Activated CD4-positive, alpha-beta memory T cell treated with anti-CD3 and anti-CD28 coated beads for 36 hours (primary cell): ENCODE measurements at places on chromosomes 7 and 10. TPM values are rescaled to one million over a fixed set of nuclear protein-coding genes. Genes with fewer than 3 reads are reported as not detected.

Gene SVIL
- total RNA-seq, result 12.0 TPM

Gene C1QL3
- total RNA-seq, result not detected

- H3K36me3 ChIP-seq, result no peaks in the 10 kb centered on the region
- H3K4me3 ChIP-seq, result no peak overlapping the region
- peaks cover 31% of the 10 kb centered on the region for H3K4me1 ChIP-seq
Observed at GRCh38 chr10:117136391-117136975, 1.6 kb downstream of the VAX1 start.

Gene FFAR4
- not detected for total RNA-seq

Gene HOXA3
- not detected for total RNA-seq

Gene HABP2
- total RNA-seq, result not detected

GRCh38 chr10:77417806-77418640, 219.6 kb downstream of the KCNMA1 start:
- H3K27ac ChIP-seq, result no peak overlapping the region
- H3K4me3 ChIP-seq, result no peak overlapping the region
- no peak for DNase-seq
- no peaks in the 10 kb centered on the region for H3K4me1 ChIP-seq

DNA sequence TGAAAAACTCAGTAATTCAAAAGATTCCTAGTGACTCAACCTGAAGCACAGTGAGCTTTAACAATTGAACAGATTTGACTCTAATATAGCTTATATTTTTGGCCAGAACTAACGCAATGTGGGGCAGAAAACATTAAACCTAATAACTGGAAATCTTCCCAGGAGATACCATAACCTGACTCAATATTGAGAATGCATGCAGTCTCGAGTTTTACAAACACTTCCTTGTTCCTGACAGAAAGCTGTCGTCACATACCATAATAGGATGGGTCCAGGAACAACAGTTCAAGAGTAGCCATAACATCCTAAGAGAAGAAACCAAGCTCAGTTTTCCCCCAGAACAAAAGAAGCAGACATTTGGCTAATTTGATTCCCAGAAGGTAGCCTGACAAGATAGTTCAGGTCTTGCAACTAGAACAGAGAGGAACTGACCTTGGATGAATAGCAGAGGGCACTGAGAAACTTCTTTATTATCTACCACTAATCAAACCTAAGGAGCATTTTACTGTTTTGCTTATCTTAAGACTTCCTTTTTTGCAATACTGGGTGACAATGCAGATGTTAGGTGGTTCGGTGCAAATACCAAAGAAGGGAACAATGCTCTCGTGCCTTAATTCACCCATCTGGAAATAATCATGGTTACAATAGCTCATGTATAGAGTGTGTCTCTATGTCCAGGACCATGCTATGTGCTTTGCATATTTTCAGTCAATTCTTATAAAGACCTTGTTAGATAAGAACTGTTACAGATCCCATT, 38.6 kb upstream of the ACSL5 start:
- DNase-seq, result no peak
- H3K27me3 ChIP-seq, result peaks cover 6% of the 10 kb centered on the region
- no peak overlapping the region for H3K4me3 ChIP-seq
- no peaks in the 10 kb centered on the region for H3K36me3 ChIP-seq
- H3K27ac ChIP-seq, result no peak overlapping the region

- no peak for DNase-seq
- H3K4me3 ChIP-seq, result no peak overlapping the region
- H3K27ac ChIP-seq, result no peak overlapping the region
- peaks cover 6% of the 10 kb centered on the region for H3K4me1 ChIP-seq
Observed at GRCh38 chr7:44142028-44142427, 896 bp upstream of the MYL7 start.

GRCh38 chr7:96266580-96266979, 55.3 kb downstream of the SLC25A13 start:
- no peaks in the 10 kb centered on the region for H3K27me3 ChIP-seq
- DNase-seq, result no peak
- H3K4me1 ChIP-seq, result peaks cover 8% of the 10 kb centered on the region
- no peak overlapping the region for H3K4me3 ChIP-seq
- H3K36me3 ChIP-seq, result peaks cover 32% of the 10 kb centered on the region

DNA sequence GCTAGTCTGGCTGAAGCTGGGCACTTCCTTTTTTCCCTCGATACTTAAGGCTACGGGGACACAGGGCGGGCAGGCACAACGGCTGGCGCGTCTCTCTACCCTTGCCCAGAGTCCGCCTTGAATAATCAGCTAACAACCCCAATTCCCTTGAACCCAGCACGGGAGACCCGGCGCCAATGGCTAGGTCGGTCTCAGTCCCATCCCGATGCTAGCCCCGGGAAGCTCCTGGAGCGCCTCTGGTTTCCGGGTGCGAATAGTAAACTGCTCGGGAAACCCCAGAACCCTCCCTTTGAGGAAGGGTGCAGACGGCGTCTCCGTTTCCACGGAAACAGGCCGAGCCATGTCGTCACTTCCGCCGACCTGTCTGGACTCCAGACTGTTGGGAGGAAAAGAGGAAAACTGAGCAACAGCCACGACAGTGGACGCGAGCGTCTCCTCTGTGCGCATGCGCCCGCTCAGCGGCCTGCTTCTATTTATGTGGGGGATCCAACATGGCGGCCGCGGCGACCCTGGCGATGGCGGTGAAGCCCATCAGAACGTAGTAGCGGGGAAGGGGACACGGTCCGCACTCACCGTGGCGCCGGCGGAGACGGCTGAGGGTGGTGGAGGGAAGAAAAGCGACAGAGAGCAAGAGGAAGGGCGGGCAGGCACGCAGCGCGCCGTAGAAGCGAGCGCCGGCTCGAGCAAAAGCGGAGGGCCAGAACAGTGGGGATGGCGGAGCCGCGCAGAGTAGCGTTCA, at the start of gene UBN2:
Gene UBN2 (plus strand): TSS at position 464 of the 739 bp plus-strand sequence. CDS start 248 bp downstream, at position 712.
- peaks cover 27% of the 10 kb centered on the region for H3K4me1 ChIP-seq
- peak; percentile 97 for DNase-seq
- peaks cover 3% of the 10 kb centered on the region for H3K36me3 ChIP-seq

- peaks cover 13% of the 10 kb centered on the region for H3K36me3 ChIP-seq
- H3K4me3 ChIP-seq, result no peak overlapping the region
- no peak overlapping the region for H3K27ac ChIP-seq
- H3K4me1 ChIP-seq, result peaks cover 6% of the 10 kb centered on the region
- H3K27me3 ChIP-seq, result no peaks in the 10 kb centered on the region
- DNase-seq, result no peak
Observed at GRCh38 chr10:60262647-60263126, 127.0 kb downstream of the ANK3 start.

Gene ACADSB
- 22.1 TPM for total RNA-seq

DNA sequence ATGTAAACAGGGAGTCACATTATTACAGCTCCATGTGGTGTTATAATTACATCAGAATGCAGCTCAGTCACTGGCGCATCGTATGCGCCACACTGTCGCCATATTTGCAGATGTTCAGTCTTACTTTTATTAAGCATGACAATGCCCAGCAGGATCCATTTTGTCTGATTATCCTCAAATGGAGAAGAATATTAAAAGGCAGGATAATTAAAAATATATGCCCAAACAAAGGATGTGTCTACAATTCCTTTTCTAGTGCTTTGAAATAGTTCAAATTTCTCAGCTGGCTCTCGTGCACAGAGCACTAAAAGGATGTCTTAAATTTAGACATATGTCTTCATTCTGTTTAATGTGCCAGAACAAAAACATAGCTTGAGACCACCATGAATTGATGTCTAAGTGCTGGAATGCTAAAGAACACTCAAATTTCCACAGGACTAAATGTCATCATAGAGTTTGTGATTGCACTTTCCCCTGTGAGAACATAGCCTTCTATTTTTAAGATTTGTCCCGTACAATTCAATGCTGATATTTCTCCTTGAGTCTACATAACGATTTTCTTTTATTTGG, 168.0 kb downstream of the DKK1 start:
- H3K27ac ChIP-seq, result no peak overlapping the region
- H3K36me3 ChIP-seq, result no peaks in the 10 kb centered on the region
- H3K27me3 ChIP-seq, result no peaks in the 10 kb centered on the region
- H3K4me1 ChIP-seq, result no peaks in the 10 kb centered on the region
- no peak for DNase-seq

Gene GNAT3
- total RNA-seq, result not detected

DNA sequence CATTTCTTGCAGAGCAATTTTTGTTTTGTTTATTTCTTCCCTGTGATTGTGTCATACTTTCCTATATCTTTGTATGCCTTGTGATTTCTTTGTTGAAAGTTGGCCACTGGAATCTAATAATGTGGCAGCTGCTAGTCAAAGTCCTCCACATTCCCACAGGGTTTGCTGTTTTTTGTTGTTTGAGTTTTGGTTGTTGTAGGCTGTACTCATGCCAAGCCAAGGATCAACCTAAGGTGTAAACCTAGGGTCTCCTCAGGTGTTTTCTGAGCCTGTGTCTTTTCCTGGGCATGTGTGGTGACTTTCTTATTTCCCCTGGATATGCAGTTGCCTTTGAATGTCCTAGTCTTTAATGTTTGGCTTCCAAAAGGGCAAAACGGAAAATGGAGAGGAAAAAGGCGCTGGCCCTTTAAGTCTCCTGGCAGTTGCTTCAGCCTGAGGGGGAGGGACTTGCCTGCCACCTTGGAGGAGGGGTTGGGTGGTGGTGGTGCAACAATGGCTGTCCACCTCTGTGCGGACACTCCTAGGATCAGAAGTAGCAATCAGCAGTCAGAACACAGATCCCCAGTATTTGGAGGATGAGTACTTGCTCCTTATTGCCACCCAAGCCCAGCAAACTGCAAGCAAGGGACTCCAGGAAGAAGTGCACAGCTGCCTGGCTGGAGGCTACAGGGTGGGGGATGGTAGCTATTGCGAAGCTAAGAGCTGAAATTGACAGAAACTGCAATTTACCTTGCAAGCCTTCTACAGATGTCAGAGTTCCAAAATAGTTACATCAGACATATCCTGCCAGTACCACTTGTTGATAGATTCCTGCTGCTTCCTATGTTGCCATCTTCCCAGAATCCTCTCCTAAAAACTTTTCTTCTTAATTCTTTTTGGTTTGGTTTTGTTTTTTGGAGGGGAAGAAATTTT, 5.6 kb upstream of the ZNF518A start:
- no peak overlapping the region for H3K4me3 ChIP-seq
- peaks cover 6% of the 10 kb centered on the region for H3K36me3 ChIP-seq
- no peak overlapping the region for H3K27ac ChIP-seq
- DNase-seq, result no peak

DNA sequence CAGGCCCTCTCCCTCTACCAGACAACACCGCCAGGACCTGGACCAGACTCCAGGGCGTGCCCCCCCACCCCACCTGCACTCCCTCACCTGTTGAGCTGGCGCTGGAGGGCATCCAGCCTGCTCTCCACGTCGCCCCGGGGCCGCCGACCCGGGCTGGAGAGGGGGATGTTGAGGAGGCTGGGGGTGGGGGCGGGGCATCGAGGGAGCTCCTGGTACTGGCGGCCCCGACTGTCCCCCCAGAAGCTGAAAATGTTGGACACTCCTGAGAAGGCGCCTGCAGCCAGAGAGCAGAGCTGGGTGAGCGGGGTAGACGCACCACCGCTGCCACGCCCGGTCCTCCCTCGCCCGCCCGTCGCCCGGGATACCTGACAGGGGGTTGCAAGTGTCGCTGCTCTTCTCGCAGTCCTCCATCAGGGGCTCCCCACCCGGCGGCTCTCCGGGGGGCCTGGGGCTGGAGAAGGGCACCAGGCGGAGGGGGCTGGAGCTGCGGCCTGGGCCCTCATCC, 30.8 kb downstream of the KCNH2 start:
- no peak for DNase-seq
- H3K27me3 ChIP-seq, result peaks cover 10% of the 10 kb centered on the region
- H3K36me3 ChIP-seq, result peaks cover 2% of the 10 kb centered on the region
- H3K27ac ChIP-seq, result no peak overlapping the region
- no peak overlapping the region for H3K4me3 ChIP-seq

GRCh38 chr10:109963439-109963838, 40.1 kb upstream of the XPNPEP1 start:
- no peak overlapping the region for H3K4me3 ChIP-seq
- no peak for DNase-seq
- H3K27ac ChIP-seq, result no peak overlapping the region
- H3K4me1 ChIP-seq, result no peaks in the 10 kb centered on the region
- H3K27me3 ChIP-seq, result no peaks in the 10 kb centered on the region

GRCh38 chr7:74405191-74405898, 48.4 kb upstream of the GTF2IRD1 start:
- no peak overlapping the region for H3K4me3 ChIP-seq
- H3K27ac ChIP-seq, result no peak overlapping the region
- H3K27me3 ChIP-seq, result no peaks in the 10 kb centered on the region
- H3K4me1 ChIP-seq, result no peaks in the 10 kb centered on the region
- no peaks in the 10 kb centered on the region for H3K36me3 ChIP-seq
- no peak for DNase-seq

DNA sequence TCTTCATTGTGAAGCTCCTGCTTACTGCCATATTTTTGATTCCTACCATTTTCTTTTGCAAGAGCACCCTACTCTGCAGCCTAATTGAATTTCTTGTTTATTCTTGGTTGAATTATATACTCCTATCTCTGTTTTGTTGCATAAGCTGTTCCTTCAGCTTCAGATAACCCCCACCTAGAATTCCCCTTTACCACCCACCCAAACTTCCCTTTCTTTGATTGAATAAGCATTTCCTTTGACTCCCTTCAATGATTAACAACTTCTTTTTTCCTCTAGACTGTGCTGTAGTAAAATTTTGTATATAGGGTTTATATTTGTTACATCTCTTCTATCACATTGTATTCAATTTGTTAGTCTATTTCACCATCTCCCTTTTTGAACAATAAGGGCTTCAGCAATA, 168.1 kb downstream of the GPR37 start:
- no peaks in the 10 kb centered on the region for H3K36me3 ChIP-seq
- H3K4me3 ChIP-seq, result no peak overlapping the region
- H3K27me3 ChIP-seq, result no peaks in the 10 kb centered on the region
- no peaks in the 10 kb centered on the region for H3K4me1 ChIP-seq
- no peak overlapping the region for H3K27ac ChIP-seq

DNA sequence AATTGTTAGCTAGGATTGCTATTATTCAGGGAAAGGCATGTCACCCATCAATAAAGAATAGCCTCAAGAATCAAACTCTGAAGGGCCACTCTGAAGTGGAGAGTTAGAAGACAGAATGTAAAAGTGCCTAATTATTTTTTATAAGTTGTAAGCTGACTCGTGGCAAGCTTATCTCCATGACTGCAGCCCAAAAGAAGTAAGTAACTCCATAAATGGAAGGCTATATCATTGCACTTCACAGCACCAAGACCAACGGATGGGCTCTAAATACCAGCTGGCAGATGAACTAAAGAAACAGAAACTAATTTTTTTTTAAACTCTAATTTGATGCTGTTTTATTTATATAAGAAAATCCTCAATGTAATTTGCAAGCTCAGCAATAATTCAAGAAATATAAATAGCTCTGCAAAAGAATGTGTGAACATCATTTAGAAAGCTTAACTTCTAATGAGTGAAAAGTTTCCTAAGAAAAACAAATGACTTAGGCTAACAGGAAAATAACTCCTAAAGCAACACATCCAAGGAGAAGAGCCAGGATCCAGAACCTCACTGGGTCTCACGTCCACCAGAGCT, 165.5 kb downstream of the SNX13 start:
- no peaks in the 10 kb centered on the region for H3K36me3 ChIP-seq
- peaks cover 5% of the 10 kb centered on the region for H3K4me1 ChIP-seq
- H3K27ac ChIP-seq, result no peak overlapping the region

GRCh38 chr10:48601789-48602188, 3.1 kb downstream of the ARHGAP22 start:
- H3K4me3 ChIP-seq, result no peak overlapping the region
- H3K27ac ChIP-seq, result no peak overlapping the region
- peaks cover 3% of the 10 kb centered on the region for H3K4me1 ChIP-seq
- no peak for DNase-seq
- peaks cover 33% of the 10 kb centered on the region for H3K27me3 ChIP-seq

Gene KIFBP
- total RNA-seq, result 25.2 TPM

GRCh38 chr7:2876031-2876731, 32.1 kb upstream of the GNA12 start:
- H3K4me1 ChIP-seq, result peaks cover 38% of the 10 kb centered on the region
- no peak overlapping the region for H3K4me3 ChIP-seq
- no peak for DNase-seq
- H3K36me3 ChIP-seq, result no peaks in the 10 kb centered on the region
- H3K27me3 ChIP-seq, result no peaks in the 10 kb centered on the region

Gene SLC26A5
- total RNA-seq, result not detected
